ENCODE measurements at places on chromosomes 5 and 9. TPM values are rescaled to one million over a fixed set of nuclear protein-coding genes. Genes with fewer than 3 reads are reported as not detected.

- no peaks in the 10 kb centered on the region for H3K4me1 ChIP-seq
- no peaks in the 10 kb centered on the region for H3K36me3 ChIP-seq
- no peak overlapping the region for H3K27ac ChIP-seq
- DNase-seq = no peak
- no peaks in the 10 kb centered on the region for H3K27me3 ChIP-seq
These were observed 220.8 kb downstream of the FSTL4 start for GRCh38 chr5:133391354-133392136.

OR13D1 gene
- not detected for total RNA-seq

KIF20A gene
- total RNA-seq = 2.1 TPM

CACNA1B gene
- total RNA-seq = not detected

PDE6A gene
- total RNA-seq = not detected
